ENCODE measurements at places on chromosomes 2 and 18.

DNA sequence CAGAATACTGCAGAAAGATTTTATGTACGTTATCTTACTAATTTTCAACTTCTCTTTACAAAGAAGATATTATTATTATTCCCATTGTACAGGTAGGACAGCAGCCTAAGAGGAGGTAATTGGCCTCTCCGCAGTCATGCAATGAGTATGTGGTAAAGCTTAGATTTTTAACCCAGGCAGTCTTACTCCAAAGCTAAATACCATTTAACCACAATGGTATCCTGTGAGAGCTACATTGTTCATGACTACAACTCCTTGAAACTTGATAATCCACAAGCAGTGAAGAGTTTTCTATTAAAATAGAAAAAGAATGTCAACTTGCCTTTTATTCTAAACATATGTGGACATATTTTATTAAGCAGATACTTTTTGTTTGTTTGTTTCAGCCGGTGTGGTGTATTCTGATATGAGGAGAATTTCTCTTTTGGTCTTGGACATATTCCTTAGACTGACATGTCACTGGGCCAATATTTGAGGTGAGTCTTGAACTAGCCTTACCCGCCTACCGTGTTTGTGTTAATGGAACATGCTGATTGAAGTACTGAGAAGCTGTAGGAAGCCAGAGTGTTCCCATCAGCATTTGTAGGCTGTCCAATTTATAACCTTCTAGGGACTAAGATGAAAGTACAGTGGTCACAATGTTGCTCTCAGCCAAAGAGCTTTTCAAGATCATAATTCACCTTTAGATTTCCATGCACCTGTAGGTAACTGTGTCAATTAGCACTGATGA is 293.9 kb upstream of the DCC start:
- DNase-seq, result no peak

DNA sequence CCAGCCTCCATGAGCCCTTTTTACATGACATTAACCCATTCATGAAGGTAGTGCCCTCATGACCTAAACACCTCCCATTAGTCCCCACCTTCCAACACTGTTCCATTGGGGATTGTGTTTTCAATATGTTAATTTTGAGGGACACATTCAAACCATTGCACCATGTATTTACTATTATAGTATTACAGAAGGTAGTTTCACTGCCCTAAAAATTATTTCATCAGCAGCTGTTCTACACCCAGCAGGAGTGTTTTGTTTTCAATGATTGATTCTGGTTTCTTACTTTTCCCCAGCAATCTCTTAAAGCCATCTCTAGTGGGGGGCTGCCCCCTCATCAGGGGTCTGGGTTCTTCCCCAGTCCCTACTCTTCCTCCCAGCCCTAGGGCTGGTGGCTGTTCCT is 71.9 kb downstream of the CERS6 start:
- DNase-seq, result no peak

GRCh38 chr2:218168635-218169462 is 2.1 kb upstream of the CXCR1 start:
- DNase-seq, result peak; percentile 68

- DNase-seq, result no peak
Measured at GRCh38 chr2:15599994-15600393, 8.3 kb downstream of the DDX1 start.

DNA sequence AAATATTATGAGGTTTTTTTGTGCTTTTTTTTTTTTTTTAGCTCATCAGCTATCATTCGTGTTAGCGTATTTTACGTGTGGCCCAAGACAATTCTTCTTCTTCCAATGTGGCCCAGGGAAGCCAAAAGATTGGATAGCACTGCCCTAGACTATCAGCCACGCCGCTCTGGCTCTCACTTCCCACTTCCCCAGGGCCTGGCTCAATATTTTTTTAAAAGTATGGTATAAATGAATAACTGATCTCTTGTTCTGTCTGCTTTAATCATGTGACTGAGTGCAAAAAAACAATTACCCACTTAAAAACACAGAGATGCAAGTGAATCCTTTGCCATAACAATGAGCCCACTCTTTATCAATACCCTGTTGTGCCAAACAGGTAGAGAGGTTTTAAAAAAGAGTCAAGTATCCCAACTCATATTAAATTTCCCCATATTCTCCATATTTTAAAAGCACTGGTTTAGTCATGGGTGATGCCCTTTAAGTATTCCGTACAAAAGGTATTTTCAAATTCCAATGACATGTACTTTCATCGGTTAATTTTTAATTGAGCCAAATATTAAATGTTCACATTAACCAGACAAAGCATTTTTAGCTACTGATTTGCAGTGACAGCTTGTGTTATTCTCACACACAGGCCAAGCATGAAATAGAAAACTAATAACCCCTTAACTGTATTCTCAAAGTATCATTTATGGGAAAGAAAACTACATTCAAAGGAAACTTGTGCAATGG is 12.6 kb downstream of the BCL2 start:
- no peak for DNase-seq

GRCh38 chr2:147389218-147389617 is 455.6 kb upstream of the ACVR2A start:
- no peak for DNase-seq

DNA sequence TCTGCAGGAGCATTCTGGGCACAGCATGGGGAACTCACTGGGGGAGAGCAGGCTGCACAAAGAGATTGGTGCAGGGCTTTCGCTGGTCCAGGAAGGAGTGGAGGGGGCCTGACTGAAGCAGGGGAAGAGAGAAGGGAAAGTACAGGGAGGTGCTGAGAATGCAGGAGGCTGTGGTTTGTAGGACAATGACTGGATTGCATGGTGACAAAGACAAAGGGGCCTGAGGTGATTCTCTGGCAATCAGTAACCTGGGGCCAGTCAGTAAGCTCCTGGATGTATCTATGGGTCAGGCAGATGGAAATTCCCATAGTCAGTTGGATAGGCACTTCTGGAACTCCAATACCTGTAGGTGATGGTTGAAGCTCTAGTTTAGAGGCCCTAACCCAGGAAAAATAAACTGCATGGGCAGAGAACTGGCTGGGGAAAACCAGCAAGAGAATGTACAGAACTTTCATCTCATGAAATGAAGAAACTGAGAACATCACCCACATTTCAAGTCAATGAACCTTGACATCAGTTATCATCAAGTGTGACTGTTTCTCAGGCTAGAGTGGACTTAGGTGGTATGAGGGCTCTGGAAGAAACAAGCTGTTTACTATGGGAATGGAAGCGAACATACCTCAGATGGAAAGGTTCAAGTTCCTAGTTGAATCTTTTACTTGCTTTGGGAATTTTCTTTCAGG is 193.2 kb downstream of the TPGS2 start:
- DNase-seq, result no peak

GRCh38 chr2:46803911-46804670 is 111.5 kb downstream of the MCFD2 start:
- DNase-seq, result no peak

DNA sequence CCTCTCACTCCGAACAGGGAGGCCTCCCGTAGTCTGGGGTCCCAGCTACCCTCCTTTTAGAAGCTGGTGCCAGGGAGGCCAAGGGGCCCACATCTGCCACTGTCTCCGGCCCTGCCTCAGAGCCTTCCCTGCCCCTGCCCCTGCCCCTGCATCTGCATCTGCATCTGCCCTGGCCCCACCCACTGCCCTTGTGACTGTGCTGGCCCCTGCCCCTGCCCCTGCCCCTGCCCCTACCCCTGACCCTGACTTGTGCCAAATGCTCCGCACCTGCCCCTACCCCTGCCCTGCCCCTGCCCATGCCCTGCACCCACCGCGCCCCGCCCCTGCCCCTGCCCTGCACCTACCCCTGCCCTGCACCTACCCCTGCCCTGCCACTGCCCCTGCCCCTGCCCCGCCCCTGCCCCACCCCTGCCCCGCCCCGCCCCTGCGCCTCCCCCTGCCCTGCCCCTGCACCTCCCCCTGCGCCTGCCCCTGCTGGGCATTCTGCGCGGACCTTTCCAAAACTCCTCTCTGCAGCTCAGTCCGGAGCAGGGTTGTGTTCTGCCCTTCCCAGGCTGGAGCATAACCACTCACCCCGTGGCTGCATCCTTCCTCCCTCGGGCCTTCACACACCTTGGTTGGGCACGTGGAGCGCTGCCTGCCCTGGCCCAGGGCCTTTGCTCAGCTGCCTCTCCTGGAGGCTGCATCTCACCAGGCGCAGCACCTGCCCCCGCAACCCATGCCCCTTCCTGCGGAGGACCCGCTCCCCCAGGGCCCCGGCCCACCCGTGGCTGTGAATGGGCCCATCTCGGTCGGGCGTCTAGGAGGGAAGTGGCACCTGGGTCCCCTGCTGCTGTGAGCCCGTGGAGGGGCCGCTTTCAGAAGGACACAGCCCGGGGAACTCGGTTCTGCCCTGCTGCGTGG is 5.4 kb downstream of the SNTG2 start:
- DNase-seq, result no peak

GRCh38 chr2:234911271-234911670 is 40.5 kb upstream of the SH3BP4 start:
- DNase-seq, result no peak

- DNase-seq, result no peak
Measured at GRCh38 chr2:34831096-34831495, 1232.0 kb upstream of the FAM98A start.

GRCh38 chr2:115572746-115573145 is 1130.3 kb downstream of the DPP10 start:
- no peak for DNase-seq

DNA sequence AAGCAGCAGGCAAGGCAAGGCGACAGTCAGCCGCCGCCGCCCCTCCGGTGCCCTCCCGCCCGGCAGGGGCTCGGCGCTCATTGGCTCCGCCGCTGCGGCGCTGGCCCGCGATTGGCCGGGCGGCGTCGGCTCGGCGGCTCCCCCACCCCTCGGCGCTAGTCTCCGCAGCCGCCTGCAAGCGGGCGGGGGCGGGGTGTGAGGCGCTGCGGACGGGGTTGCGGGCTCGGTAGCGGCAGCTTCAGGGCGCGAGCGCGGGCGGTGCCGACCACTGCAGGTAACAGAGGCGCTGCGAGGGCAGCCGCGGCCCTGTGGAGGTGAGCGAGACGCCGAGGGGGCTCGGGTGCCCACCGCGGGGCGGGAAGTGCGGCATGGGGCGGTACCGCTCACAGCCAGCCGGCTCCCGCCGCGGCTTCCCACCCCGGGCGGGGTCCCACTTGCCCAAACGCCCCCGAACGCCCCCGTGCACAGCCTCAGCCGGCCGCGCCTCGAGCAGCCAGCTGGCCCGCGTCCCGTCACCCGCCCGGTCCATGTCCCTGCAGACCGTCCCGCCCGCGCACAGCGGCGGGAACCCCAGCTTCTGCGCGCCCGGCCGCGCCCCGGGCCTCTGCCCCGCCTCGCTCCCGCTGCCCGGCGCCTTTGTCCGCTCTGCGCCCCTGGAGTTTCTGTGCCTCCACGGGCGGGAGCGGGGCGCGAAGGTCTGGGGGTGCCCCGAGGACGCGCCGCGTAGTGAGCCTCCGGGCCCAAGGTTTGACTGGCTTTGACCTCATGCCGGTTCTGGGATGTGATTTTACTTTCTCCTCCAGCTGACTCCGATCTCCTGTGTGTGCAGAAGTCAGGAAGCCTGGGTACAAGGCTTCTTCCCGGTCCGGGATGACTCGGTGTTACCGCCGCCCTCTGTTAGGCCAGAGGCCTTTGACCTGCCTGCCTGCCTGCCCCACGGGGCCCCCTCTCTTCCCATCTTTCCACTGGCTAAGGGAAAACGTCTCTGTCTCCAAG is at the start of gene SANBR:
TSS of gene SANBR (plus strand) at position 158 of the 996 bp plus-strand sequence. CDS start 4,480 bp downstream, outside the sequence.
- peak; percentile 71 for DNase-seq

DNA sequence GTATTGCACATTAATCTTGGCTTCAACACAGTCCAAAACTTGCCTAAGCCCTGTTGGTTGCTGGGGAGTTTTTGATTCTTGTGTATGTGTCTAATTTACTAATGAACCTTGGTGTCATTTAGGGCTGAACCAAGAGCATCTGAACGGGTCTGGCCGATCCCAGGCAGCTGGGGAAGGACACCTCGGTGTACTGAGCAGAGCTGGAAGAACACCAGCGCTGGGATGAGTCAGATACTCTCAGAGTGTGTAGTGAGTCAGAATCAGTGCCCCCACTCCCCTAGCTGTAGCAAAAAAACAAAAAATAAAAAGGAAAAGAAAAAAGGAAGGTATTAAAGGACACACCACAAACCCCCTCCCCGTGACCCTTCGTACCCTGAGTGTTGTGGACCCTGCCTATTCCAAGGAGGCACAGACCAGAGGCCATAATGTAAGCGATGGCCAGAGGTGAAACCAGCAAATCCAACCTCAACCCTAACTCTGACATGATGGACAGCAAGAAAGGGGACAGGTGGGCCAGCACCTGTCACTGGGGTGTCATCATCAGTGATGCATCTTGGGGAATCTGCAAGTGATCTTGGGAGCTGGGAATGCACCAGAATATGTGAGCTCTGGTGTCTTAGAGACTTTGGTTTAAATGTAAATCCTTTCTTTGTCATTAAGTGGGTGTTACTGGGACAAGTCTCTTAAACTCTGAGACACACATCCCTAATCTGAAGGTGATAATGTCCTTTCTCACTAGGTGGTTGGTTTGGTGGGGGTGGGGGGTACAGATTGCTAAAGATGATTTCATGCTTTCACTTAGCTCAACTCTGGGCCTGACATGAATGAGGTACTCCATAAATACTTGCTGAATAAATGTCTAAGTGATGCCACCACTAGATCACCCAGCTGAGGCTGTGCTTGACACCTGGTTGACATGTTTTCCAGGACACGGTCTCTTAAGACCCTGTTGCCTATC is 34.2 kb upstream of the NCOA1 start:
- DNase-seq, result peak; percentile 11

DNA sequence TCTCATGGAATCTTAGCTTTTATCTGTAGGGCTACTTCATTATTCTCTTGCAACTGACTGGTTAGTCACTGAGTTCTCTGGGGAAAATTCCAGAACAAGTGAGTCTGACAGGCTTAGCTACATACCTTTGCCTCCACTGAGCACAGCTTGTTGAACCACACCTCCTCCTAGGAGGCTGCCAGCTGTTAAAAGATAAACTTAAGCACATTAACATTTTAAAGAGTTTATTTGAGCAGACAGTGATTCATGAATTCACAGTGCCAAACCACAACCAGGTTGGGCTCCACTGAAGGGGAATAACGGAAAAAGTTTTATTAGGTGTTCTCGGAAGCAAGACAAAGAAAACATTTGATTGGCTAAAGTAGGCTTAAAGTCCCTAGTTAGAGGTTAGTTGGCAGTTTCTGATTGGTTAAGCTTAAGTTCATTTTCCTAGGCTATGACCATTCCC is 12.5 kb upstream of the SLC38A11 start:
- no peak for DNase-seq

DNA sequence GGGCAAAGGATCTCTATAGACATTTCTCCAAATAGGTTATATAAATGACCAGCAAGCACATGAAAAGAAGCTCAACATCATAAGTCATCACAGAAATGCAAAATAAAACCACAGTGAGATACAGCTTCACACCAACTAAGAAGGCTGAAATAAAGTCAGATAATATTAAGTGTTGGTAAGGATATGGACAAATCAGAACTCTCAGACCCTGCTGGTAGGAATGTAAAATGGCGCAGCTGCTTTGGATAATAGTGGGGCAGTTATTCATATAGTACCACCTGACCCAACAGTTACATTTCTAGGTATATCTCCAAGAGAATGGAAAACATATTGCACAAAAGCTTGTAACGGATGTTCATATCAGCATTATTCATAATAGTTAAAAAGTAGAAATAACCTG is 14.0 kb downstream of the EPB41L5 start:
- no peak for DNase-seq

- DNase-seq, result no peak
Measured at GRCh38 chr2:27751377-27751776, 20.1 kb upstream of the MRPL33 start.

- no peak for DNase-seq
Measured at GRCh38 chr2:111101592-111101991, 19.1 kb upstream of the BCL2L11 start.
